ENCODE measurements at places on chromosomes 6 and 20. TPM values are rescaled to one million over a fixed set of nuclear protein-coding genes. Genes with fewer than 3 reads are reported as not detected.

DNA sequence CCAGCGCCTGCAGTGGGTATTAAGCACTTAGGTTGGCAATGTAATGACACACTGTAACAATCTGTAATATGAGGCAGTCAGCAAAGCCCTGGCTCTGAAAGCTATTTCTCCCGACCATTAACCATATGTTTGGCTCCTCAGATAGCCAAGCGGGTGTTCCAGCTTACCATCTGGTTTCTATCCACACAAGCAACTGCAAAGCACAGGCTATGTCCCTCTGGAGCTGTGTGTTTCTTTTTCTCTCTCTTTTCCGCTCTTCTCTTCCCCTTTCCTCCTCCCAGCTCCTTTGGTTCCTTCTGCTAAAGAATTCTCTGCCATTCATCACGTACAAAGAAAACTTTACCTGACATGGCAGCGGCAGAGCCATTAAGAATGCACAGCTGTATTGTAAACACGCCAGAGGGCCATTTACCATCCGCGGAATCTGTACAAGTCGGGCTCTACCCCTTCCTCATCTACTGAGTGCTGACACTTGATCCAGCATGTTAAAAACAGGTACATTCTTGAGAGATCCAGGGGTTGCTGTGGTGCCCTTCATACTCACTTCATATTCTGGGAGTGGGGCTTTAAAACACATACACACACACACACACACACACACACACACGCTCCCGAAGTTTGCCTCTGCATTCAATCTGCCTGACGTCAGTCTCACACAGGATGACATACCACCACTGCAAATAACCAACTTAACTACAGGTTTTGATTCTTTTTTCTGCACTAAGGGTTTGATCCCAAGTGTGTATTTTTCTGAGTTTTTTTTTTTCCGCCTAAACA, 77.2 kb downstream of the BACH2 start:
- peak overlapping the region; percentile 52 for H3K4me3 ChIP-seq
- H3K4me1 ChIP-seq = peaks cover 53% of the 10 kb centered on the region
- H3K27ac ChIP-seq = peak overlapping the region; percentile 96
- DNase-seq = peak; percentile 78
- H3K27me3 ChIP-seq = no peaks in the 10 kb centered on the region

DNA sequence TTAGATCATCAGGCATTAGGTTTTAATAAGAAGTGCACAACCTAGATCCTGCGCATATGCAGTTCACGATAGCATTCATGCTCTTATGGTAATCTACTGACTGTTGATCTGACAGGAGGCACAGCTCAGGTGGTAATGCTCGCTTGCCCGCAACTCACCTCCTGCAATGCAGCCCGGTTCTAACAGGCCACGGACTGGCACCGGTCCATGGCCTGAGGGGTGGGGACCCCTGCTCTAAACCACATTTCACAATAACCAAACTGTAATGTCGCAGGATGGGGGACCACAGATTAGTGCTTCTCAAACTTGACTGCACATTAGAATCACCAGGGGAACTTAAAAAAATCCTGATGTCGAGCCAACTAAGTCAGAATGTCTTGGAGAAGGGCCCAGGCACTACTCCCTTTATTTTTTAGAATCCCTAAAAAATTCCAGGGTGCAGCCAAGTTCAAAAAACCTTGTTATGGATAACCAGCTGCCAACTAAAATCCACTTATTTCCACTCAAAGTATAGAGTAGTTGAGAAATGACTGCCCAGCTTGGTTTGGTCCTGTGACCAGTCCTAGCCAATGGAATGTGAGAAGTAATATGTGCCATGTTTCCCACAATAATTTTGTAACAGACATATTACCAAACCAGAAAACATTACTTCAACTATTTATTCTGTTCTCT, 3.1 kb downstream of the SHPRH start:
- peaks cover 30% of the 10 kb centered on the region for H3K4me1 ChIP-seq
- H3K36me3 ChIP-seq = no peaks in the 10 kb centered on the region
- no peak overlapping the region for H3K4me3 ChIP-seq
- DNase-seq = no peak
- no peak overlapping the region for H3K27ac ChIP-seq

REM1 gene
- 7.5 TPM for total RNA-seq

DNA sequence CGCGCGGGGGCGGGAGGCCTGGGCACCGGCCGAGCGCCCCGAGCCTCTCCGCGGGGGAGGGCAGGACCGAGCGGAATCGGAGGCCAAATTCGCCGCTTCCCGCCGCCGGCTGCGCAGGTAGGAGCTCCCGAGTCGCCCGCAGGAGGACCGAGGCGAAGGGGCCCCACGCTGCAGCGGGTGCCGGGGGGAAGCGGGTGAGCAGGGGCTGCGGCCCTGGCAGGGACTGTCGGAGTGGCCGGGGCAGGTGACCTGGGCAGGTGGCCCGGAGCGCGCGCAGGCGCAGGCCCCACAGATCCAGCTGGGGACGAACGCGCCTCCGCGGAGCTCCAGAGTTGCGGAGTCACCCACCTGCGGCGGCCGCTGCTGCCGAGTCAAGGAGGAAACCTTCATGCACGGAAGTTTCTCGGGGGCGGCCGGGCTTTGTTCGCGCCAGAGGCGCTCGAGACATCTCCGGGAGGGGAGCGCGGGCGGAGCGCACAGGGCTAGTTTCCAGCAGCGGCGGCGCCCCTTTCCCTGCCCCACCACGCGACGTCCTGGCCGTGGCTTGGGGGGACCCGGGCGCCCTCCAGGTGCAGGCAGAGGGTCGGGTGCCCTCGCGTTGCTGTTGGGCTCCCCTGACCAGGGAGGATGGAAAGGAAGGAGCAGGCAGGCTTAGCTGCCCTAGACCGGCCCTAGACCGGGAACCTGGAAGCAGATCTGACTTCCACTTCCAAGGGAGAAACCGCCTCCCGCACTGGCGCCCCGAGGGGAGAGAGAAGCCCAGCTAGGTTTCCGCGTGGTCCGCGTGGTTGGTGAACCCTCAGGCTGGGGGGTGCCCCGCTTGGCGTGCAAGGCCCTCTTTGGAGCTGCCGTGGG, 590 bp downstream of the SLCO4A1 start:
- no peaks in the 10 kb centered on the region for H3K36me3 ChIP-seq
- DNase-seq = no peak
- H3K4me1 ChIP-seq = peaks cover 41% of the 10 kb centered on the region

GRCh38 chr6:88547768-88548167, 381.6 kb upstream of the CNR1 start:
- DNase-seq = no peak
- no peaks in the 10 kb centered on the region for H3K4me1 ChIP-seq
- no peaks in the 10 kb centered on the region for H3K27me3 ChIP-seq
- no peaks in the 10 kb centered on the region for H3K36me3 ChIP-seq

- no peak for DNase-seq
- no peak overlapping the region for H3K27ac ChIP-seq
- peaks cover 16% of the 10 kb centered on the region for H3K4me1 ChIP-seq
- H3K36me3 ChIP-seq = no peaks in the 10 kb centered on the region
Observed at GRCh38 chr6:130547723-130548122, 181.9 kb downstream of the TMEM200A start.

DNA sequence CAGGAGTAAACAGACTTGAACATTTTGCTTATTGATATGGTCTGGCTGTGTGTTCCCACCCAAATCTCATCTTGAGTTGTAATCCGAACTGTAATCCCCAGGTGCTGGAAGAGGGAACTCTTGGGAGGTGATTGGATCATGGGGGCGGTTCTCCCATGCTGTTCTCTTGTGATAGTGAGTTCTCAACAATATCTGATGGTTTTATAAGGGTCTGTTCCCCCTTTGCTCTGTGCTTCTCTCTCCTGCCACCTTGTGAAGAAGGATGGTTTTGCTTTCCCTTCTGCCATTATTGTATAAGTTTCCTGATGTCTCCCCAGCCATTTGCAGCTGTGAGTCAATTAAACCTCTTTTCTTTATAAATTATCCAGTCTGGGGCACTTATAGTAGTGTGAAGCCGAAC, 40.0 kb downstream of the MYLIP start:
- H3K27ac ChIP-seq = no peak overlapping the region
- no peak for DNase-seq
- H3K4me1 ChIP-seq = no peaks in the 10 kb centered on the region
- no peaks in the 10 kb centered on the region for H3K36me3 ChIP-seq

DNA sequence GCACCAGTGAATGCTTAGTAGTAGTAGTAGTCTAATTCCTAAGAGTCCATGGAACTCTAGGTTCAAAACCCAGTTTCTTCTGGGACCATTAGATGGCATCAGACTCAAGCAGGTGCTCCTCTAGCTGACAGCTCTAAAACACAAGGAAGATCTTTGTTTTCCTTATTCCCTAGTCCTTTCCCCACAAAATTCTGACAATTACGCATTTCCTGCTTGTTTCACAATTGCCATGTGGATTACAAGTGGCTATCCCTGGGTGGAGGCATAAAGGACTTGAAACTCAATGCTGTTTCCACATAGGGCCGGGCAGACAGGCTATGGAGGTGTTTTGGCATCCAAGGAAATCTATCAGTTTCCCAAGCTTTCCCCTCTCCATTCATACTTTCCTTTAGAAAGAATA, 9.2 kb upstream of the HLA-DOB start:
- no peak for DNase-seq
- no peak overlapping the region for H3K4me3 ChIP-seq
- H3K27me3 ChIP-seq = no peaks in the 10 kb centered on the region

DNA sequence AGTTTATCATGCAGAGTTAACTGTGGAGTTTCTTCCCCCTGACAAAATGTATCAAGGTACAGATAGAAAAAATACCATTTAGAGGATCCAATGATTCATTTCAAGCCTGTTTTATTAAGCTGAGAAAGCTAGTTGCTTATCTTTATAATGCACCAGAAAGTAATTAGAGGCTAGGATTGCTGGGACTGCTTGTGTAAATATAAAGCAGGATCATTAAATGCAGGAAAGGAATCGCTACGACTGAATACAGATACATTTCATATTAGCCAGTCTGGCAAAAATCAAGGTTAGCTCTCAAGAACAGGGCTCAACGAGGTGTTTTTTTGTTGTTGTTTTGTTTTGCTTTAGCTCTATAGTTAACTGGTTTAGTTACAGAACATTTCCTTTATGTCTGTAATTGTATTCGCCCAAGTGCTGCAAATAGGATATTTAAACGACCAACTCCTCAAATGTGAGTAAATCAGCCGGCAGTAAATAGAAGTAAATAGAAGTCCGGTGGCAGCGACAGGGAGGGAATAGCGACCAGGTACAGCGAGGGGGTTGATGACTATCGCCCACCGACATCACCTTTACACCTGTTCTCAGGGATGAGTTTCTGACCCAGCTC, 748 bp downstream of the UBE2J1 start:
- no peaks in the 10 kb centered on the region for H3K27me3 ChIP-seq
- H3K4me1 ChIP-seq = peaks cover 40% of the 10 kb centered on the region
- H3K27ac ChIP-seq = peak overlapping the region; percentile 99

DNA sequence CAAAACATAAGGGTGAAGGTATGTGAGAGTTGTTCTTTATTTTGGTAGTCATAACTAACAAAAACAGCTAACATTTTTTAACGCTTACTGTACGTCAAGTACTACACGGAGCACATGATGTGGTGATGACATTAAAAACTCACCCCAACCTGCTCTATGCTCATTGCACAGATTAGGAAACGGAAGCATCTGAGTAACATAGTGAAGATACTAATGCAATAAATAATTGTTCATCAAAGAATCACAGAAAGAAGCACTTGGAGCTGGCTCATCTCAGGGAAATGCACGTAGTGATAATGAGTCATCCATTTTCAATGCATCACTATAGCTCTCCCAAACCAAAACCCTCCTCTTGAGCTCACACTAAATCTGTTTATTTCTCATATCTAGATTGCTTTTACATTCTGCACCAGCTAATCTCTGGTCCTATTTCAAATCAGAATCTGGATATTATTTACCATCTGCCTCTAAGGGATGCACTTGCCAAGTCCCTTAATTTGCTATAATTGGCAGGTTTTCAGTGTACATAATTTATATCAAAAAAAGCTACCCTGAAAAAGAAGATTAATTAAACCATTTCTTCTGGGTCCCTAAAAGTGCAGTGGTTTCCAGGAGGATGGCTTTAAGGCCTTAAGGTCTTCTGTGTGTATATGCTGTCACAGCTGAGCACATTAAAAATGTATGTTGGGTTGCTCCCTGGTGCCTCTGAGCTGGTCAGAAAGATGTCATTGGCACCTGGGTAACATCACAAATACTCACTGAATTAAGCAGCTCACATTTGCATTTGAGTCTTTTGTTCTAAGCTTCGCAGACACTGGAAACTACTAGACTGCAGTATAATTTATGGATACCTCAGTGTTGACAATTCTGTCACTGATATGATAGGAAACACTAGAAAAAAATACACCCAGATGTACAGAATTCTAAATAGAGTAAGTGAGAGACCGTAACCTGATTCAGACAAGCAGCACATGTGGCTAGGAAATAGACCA, 677.4 kb upstream of the CITED2 start:
- DNase-seq = no peak
- H3K4me3 ChIP-seq = no peak overlapping the region
- no peaks in the 10 kb centered on the region for H3K36me3 ChIP-seq
- peak overlapping the region; percentile 11 for H3K27ac ChIP-seq
- no peaks in the 10 kb centered on the region for H3K4me1 ChIP-seq
- H3K27me3 ChIP-seq = no peaks in the 10 kb centered on the region

- H3K4me3 ChIP-seq = no peak overlapping the region
- peaks cover 10% of the 10 kb centered on the region for H3K4me1 ChIP-seq
- peaks cover 6% of the 10 kb centered on the region for H3K36me3 ChIP-seq
- no peak overlapping the region for H3K27ac ChIP-seq
- no peaks in the 10 kb centered on the region for H3K27me3 ChIP-seq
- no peak for DNase-seq
Observed at GRCh38 chr20:38001173-38001875, 31.9 kb downstream of the TTI1 start.

TRIM31 gene
- 0.39 TPM for total RNA-seq

DLL1 gene
- total RNA-seq = 3.7 TPM

DNA sequence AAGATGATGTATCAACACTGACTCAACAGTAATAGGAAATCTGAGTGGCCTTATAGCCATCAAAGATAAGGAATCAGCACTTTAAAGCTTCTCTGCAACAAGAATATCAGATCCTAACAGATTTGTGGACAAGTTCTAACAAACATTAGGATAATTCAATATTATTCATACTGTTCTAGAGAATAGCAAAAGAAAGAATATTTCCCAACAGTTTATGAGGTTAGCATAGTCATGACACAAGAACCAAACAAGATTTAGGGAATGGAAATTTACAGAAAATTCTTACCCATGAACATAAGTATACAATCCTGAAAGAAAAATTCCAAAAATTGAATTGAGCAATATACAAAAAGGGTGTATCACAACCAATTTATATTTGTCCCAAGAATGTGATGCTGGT, 64.3 kb upstream of the BTBD3 start:
- H3K27ac ChIP-seq = no peak overlapping the region
- H3K4me1 ChIP-seq = no peaks in the 10 kb centered on the region
- no peak for DNase-seq
- H3K36me3 ChIP-seq = no peaks in the 10 kb centered on the region
